ENCODE measurements at places on chromosomes 13 and 19. TPM values are rescaled to one million over a fixed set of nuclear protein-coding genes. Genes with fewer than 3 reads are reported as not detected.

PTH2 gene
- not detected for total RNA-seq

SH2D3A gene
- 19.4 TPM for total RNA-seq

FXYD3 gene
- total RNA-seq, result 0.42 TPM

RRAS gene
- 160 TPM for total RNA-seq

ZNF71 gene
- total RNA-seq, result 9.7 TPM

DIAPH3 gene
- total RNA-seq, result 9.1 TPM

VPS36 gene
- total RNA-seq, result 12.4 TPM

CASP14 gene
- total RNA-seq, result not detected

GAS6 gene
- total RNA-seq, result 9.3 TPM

IGFL3 gene
- total RNA-seq, result 0.25 TPM

FBXW9 gene
- 13.2 TPM for total RNA-seq

FBXO27 gene
- 2.8 TPM for total RNA-seq

NALCN gene
- total RNA-seq, result 4.5 TPM

HSD17B14 gene
- total RNA-seq, result 13.0 TPM
